ENCODE measurements at places on chromosomes 1 and 21.
A peak's percentile ranks its signal among the peaks of the same experiment; 100 is the strongest.

- no peak for DNase-seq
Measured at GRCh38 chr1:212311836-212312497, 26.8 kb downstream of the PPP2R5A start.

GRCh38 chr1:173383351-173383750 is 93.8 kb upstream of the PRDX6 start:
- DNase-seq: peak; percentile 34

GRCh38 chr1:87940421-87940820 is 611.7 kb downstream of the LMO4 start:
- no peak for DNase-seq

DNA sequence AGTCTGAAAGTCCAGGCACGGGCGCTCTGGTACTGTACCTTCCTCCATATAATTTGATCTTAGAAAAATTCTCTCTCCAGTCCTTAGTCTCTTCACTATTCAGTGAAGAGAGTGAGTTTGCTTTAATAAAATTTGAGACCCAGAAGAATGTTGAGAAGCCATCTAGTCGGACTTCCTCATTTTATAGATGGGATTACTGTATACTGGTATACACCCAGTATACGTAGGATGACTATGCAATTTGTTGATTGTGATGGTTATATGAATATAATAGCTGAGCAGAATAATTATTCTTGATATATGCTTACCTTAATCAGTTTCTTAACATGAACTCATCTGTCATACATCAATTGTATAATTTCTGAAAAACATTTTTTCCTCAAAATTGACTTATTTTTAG is 328.0 kb upstream of the B3GALT2 start:
- DNase-seq: no peak

GRCh38 chr1:208054485-208054884 is 143.6 kb upstream of the CD34 start:
- no peak for DNase-seq

GRCh38 chr1:46072975-46073374 is 59.5 kb downstream of the PIK3R3 start:
- DNase-seq: no peak

GRCh38 chr1:113297749-113298148 is 92.6 kb upstream of the MAGI3 start:
- DNase-seq: no peak

GRCh38 chr1:153515504-153516394 is 20.0 kb downstream of the S100A6 start:
- DNase-seq: no peak

GRCh38 chr1:204990059-204990664 is 52.9 kb upstream of the CNTN2 start:
- DNase-seq: peak; percentile 11

DNA sequence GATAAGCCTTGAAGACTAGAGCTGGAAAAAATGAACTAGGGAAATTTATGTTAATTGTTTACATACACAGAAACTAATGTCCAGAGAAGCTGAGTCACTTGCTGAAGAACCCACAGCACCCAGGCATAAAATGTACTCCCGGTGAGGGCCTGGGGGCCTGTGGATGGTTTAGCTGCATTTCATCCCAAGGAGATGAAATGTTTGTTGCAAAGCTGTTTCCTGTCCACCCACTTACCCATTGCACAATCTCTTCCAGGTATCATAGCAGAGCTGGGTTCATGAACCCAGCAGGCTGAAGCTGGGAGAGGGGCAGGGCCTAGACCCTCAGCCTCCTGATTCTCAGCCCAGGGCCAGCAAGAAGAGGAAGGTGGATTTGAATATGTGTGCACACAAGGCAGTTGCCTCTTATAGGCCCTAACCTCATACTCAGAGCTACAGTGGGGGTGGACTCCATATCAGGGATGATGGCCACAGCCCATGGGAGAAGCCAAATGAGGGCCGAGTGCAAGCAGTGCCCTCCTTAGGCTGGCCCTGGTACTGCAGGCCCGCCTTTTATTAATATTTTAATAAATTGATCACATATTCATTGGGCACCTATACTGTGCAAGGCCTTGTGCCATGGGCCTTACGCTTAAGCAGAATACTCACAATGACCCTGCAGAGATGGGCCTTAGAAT is 110.8 kb downstream of the LACTBL1 start:
- peak; percentile 72 for DNase-seq

DNA sequence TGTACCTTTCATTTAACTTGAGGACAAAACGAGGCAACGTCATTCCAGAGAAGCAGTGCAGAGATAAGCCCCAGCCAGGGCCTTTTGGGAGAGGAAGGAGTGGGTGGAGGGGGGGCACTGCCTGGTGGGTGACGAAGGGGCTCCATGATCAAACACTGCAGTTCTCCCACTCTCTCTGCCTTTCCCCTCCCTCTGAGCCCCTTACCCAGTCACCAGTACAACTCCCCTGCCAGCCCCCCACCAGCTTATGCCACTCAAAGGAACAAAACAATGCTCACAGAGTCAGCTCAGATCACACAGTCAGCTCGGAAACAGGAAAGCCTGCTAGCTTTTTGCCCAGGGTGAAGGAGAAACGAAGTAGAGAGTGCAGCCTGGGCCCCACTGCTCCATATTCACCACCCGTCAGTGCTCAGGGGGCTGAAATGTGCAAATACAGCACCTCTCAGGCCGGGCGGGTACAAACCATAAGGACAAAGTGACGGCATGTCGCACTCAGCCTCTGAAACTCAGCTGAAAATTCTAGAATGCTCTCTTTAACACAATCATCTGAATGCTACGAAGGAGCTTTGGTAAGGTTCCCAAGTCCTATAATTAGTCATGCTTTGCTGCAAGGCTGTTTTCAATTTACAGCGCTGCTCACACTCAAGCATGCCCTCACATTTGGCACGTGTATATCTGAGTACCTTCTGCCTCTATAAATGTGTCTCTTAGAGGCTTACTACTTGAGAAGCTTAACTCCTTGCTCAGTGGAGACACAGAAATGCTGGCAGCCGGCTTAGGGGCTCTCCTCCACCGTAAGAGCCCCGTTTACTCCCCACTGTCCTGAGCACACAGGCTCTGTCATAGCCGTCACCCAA is 65.8 kb upstream of the RAB4A start:
- DNase-seq: peak; percentile 54

DNA sequence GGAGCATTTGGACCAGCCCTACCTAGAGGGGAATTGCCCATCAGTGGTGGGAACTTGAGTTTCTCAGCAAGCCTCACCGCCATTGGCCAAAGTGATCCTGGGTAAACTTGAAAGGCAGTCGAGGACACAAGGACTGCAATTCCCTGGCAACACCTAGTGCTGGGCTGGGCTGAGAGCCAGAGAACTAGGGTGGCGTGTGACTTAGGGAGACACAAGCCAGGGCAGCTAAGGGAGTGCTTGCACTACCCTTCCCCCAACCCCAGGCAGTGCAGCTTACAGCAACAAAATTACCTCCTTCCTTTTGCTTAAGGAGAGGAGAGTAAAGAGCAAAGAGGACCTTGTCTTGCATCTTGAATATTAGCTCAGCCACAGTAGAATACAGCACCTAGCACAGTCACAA is 176.9 kb upstream of the PRMT6 start:
- no peak for DNase-seq

All from astrocyte of the spinal cord (primary cell).